ENCODE measurements at places on chromosomes 13 and 19.

DNA sequence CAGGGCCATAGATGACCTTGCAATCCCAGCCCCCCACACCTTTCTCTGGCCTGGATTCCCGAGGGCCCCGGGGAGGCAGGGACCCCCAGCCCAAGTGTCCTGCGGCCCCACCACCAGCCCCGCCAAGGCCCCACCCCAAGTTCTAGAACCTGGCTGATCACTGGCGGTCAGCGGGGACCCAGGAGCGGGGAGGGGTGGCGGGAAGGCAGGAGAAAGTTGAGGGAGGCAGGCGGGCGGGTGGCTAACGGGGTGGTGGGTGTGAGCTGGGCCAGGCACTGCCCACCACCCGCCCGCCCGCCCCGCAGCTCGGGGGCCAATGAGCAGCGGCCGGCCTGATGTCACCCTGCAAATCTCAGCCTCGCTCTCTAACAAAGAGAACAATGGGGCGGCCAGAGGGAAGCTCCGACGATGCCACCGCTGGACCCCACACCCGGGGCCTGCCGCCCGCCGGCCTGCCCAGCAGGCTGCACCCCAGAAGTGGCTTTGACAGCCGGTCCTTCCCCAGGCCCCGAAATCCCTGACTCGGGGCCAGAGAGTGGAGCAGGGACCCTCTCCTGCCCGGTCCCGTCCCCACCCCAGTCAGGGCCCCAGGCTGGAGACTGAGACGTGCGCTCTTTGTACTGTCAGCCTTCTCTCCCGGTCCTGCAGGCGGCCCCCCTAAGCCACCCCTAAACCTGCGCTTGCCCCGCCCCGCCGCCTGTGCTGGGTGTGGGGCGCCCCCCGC lies 1.6 kb downstream of the MEX3D start:
- DNase-seq = no peak

GRCh38 chr19:30634131-30634830 lies 262.1 kb downstream of the ZNF536 start:
- no peak for DNase-seq

- DNase-seq = no peak
Measured at GRCh38 chr13:111954661-111955411, 112.1 kb upstream of the SOX1 start.

- DNase-seq = no peak
Measured at GRCh38 chr13:109699628-109700071, 86.7 kb downstream of the IRS2 start.

DNA sequence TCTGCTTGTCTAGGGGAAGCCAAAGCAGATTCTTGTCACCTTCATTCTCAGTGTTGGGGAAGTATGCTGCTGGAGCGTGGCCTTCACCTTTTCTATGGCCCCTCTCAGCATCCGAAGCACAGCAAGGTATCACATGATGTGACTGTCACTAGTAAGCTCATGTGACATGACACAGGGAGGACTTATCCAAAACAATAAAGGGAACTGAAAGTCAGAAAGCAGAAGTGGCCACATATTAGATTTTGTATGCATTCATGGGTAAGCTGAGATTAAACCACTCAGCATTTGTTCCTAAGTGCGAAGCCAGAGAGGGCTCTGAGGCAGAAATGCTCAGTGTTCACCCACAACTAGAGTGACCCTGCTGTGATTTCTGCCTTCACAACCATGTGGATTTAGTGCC lies 72.8 kb upstream of the PCDH8 start:
- no peak for DNase-seq

All from activated gamma-delta T cell (primary cell).